ENCODE measurements at places on chromosomes 5 and 9.

- DNase-seq, result no peak
Measured at GRCh38 chr5:88483964-88484672, 215.5 kb upstream of the TMEM161B start.

DNA sequence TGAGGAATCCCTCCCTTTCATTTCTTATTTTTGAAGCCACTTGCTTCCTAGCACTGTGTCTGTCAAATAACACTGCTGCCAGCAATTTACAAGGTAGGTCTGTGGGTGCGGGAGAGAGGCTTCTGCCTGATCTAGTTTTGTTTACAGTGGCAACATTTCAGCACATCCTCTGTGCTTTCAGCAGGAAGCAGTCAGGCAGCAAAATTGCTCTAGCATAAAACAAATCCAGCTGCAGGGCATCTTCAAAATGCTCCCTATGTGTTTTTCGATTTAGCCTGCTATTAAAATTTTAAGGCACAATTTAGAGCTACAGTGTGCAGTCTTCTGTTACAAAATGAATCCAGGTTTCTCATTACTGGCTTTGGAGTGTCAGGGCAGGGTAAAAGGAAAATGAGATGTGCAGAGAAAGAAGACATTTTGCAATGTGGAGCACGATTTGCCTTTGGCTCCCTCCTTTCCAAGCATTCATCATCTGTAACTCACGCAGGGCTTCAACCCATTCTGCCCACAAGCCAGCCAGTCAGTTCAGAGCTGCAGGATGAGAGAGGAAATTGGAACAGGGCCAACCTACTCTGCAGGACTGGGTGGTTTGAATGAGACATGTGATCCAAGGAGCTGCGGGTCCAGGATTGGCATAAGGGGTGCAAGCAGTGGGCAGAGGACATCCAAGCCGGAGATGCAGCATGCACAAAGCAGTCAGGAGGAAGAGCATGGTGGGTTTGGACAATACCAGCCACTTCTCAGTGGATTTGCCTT lies 143.4 kb upstream of the APC start:
- no peak for DNase-seq

DNA sequence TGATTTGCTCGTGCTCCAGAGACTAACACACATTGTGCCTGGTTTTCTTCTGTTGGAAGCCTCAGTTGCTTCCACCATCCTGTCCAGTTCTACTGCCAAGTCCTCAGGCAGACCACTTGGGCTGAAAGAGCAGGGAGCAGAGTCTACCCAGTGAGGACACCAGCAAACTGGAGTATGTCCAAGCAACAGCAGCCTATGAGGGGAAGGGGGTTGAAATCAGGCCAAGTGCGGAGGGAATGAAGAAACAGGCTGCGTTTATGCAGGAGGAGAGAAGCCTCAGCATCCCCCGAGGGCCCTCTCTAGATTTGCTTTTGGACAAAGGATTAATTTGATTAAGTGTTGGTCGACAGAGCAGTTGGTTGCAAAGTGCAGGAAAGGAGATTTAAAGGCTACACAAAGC lies 14.5 kb downstream of the DOCK2 start:
- DNase-seq, result no peak

GRCh38 chr5:156794687-156795086 lies 55.4 kb upstream of the PPP1R2B start:
- DNase-seq, result no peak

GRCh38 chr5:140145818-140146522 lies 20.2 kb downstream of the IGIP start:
- peak; percentile 23 for DNase-seq

DNA sequence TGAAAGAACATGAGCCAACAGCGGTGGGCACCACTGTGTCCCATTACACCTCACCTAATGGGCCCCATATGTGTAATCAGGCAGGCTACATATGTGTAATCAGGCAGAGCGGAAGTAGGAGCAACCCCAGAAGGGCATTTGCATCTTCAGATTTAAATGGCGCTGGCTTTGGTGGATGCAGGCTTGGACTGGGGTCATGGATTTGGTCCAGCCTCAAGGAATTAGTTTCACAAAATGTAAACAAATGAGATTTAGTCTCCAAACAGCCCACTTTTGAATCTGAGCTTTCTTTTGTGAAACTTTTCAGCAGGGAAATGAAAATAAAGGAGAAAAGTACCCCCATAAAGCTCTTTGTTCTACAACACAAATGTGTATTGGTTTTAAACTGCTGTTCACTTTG lies 161.3 kb downstream of the LPAR1 start:
- DNase-seq, result no peak

- no peak for DNase-seq
Measured at GRCh38 chr5:3034881-3035280, 283.4 kb upstream of the IRX2 start.

DNA sequence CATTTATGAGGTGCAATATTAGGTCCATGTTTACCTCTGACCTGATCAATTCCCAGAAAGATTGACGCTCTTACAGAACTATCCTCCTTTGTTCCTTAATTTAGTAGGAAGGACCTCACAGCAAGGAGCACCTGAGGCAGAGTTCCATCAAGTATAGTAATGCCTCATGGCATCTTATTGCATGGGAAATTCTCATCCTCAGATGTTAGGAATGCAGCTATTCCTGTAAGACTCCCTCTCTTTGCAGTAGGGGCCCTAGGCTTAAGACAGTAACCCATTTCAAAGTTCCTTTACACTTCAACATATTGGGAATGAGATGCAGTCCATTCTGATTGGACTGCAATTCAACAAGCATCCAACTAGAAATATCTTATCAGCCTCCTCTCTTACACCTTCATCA lies 69.8 kb downstream of the SLCO4C1 start:
- no peak for DNase-seq

GRCh38 chr5:11520241-11520930 lies 383.9 kb downstream of the CTNND2 start:
- DNase-seq, result no peak

DNA sequence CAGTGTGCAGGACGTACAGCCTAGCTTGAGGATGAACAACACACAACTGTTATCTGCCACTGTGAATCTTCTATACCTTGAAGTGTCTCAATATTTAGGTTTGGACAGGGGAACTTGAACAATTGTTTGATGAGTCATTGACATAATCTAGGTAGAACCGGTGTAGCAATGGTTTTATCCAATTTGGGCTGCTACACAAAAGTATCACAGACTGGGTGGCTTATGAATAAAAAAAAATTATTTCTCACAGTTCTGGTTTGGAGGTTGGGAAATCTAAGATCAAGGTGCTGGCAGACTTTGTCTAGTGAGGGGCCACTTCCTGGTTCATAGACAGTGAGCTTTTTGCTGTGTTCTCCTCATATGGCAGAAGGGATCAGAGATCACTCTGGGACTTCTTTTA lies 359.7 kb downstream of the HCN1 start:
- no peak for DNase-seq

- DNase-seq, result no peak
Measured at GRCh38 chr5:137609127-137609526, 110.0 kb upstream of the SPOCK1 start.

GRCh38 chr9:114844766-114845165 lies 38.9 kb upstream of the TNFSF15 start:
- DNase-seq, result no peak

GRCh38 chr5:175284806-175285205 lies 159.2 kb downstream of the DRD1 start:
- DNase-seq, result no peak

DNA sequence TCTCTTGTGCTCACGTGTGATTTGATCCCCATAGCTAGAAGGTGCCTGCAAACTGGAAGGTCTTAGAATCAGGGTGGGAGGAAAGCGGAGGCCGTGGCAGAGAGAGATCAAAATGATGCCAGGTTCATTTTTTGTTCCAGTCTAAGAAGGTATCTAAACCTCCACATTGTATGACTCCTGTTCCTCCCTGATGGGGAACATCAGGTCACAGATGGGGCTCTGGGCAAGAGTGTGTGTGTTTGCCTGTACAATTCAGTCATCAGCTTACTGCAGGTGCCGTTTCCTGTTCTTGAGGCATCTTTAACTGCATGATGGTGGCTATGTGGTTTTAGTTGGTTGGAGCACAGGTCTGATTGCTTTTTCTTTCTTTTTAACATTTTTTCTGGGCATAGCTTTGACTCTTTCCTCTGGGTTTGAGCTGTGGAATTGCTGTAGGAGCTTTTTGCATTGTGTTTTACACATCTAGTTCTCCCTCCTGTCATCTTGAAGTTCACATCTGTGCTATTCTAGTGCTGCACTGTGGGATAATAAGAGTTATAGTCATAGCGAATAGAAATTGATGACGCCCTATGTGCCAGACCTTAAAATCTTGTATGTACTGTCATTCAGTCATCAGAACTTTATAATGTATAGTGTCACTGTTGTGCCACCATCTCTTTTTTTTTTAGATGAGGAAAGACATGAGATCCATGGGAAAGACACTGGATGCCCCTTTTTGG lies 30.8 kb downstream of the ARHGAP26 start:
- DNase-seq, result peak; percentile 11

GRCh38 chr9:116243708-116244107 lies 90.1 kb downstream of the PAPPA start:
- no peak for DNase-seq

DNA sequence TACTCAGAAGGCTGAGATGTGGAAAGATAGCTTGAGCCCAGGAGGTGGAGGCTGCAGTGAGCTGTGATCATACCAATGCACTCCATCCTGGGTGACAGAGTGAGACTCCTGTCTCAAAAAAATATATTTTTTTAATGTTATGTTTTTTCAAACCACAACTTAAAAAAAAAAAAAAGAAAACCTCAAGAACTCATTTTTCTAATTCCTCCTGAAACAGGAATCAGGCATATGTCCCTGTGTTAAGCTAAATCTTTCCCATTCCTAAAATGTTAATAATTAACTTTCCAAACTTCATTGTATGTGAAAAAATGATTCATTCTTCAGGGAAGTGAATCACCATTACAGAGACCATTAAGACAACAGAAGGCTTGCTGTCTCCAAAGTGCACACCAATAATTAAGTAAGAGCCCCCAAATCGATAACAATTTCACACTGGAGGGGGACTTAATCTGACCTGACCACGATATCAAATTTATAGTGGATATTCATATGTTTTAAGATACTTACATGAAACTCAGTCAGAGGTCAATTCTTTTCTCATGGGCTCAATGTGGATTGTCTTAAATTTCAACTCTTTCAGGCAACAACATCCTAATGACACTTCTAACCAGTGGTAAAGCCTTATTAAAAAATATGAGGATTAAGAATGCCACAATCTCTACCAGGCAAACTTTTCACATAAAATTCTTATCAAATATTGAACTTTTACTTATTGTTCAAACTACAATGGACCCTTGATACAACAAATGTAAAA lies 5.2 kb downstream of the CEMIP2 start:
- no peak for DNase-seq

DNA sequence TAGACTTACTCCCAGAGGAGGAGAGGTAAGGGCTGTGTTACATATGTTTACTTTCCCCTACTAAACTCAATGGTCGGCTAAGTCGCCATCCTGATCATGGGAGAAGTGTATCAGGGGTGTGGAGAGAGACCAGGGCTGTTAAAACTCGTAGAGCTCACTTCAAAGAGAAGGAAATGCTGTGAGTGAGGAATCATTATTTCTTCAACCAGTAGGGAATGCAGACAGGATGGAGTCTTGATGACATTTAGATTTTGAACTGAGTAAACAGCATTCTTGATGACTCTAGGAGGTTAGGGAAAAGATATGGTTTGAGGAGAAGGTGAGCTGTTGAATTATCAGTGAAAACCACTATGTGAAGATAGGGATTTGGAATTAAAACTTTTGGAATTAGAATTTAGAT lies 17.3 kb downstream of the RECK start:
- no peak for DNase-seq

DNA sequence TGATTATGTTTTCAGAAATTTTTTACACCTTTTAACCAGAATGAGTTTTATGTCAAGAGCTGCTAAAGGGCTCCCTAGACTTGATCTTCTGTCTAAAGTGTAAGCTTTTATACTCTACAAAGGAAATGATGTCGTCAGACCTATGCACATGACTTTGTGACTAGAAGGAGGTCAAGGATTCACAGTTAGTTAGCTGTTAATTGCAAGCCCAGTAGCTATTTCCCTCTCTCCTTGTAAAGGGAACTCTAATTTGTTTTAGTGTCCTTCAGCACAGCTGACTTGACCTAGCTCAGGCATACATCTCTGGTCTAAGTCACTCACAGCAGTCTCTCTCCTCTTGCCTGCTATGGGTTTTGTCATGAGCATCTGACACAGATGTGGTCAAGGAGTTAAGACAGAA lies 173.5 kb upstream of the NREP start:
- DNase-seq, result no peak

GRCh38 chr9:2418619-2419018 lies 203.0 kb upstream of the VLDLR start:
- DNase-seq, result no peak

Data from activated T-cell treated with anti-CD3 and anti-CD28 coated beads for 4 hours (primary cell).